ENCODE measurements at places on chromosomes 6 and 20. TPM values are rescaled to one million over a fixed set of nuclear protein-coding genes. Genes with fewer than 3 reads are reported as not detected.

Gene TAGAP
- polyA plus RNA-seq: 0.90 TPM

Gene LAMA5
- polyA plus RNA-seq: 92.3 TPM

- DNase-seq: no peak
Measured at GRCh38 chr6:36110863-36111262, 19.4 kb upstream of the MAPK13 start.

GRCh38 chr6:121879149-121879548 is 443.7 kb downstream of the GJA1 start:
- DNase-seq: no peak

- no peak for DNase-seq
Measured at GRCh38 chr6:63897459-63897858, 261.9 kb downstream of the PHF3 start.
